Activated T-helper 2 cell treated with anti-CD3 and anti-CD28 coated beads, Interferon-gamma antibody, Interleukin-2, Interleukin-4, amounts not matched to agents 10 μg/mL and 5 μg/mL and 100 μg/mL, durations not matched to agents 14 hours and 24 hours and 36 hours (primary cell): ENCODE measurements at places on chromosomes 7 and 10.

DNA sequence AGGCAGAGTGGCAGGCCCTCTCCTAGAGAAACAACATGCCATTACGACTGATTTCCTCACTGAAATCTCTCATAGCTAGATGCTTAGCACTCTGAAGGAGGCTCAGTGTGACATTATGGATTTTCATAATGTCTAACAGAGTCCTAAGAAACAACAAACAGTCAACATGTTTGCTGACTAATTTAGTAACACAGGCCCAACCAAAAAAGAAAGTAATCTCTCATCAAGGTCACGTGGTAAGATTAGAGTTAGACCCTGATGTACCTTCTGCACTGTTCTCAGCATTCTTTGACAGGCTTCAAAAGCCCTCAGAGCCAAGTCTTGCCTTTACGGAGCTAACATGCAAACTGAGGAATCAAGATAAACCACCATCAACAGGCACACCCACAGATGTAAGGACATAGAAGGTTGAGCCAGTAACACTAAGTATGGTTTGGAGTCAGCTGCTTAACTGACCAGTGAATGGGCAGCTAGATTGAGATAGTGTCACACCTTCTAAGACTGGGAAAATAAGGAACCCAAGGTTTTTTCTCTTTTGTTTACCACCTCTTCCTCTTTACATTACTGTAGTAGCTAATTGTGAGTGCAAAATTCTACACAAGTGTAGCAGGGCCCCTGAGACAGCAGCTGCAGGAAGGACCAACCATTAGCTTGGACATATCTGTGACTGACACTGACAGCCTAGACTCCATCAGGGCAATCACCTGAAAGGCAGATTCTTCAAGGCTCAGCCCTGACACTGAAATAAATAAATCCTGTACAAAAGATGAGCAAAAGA lies 15.3 kb upstream of the KCNIP2 start:
- H3K4me1 ChIP-seq, result peaks cover 15% of the 10 kb centered on the region
- H3K27ac ChIP-seq, result peak overlapping the region; percentile 16
- peaks cover 31% of the 10 kb centered on the region for H3K36me3 ChIP-seq
- H3K27me3 ChIP-seq, result no peaks in the 10 kb centered on the region
- H3K4me3 ChIP-seq, result no peak overlapping the region

DNA sequence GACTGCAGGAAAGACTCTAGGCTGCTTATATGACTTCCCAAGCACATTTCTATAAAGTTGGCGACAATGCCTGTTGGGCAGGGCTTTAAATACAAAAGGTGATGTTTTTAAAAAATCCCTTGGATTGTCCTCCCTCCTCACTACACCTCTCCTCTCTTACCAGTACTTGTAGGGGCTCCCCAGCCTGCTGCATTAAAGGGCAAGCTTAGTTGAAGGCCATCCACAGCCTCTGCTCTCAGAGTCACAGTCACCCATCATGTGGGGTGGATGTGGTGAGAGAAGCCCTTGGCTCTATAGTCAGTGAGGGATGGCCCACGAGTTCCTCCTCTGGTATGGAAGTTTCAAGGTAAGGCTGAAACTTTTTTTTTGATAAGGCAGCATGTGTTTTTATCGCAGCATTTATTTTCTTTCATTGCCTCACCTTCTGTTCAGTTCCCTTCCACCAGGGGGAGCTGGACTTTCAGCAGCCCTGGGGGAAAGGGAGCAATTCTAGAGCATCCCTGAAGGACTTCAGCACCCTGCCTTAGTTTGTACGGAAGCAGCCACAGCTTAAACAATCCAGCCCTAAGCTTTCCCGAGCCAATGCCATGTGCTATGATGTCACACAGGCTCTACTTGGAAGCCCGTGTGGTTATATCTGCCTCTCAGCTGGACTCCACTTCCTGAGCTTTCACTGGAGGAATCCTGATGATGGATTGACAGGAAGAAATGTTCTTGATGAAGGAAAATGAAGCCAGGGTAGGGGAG lies 131.9 kb downstream of the CALCR start:
- H3K4me1 ChIP-seq, result no peaks in the 10 kb centered on the region
- H3K4me3 ChIP-seq, result no peak overlapping the region
- no peak overlapping the region for H3K27ac ChIP-seq

DNA sequence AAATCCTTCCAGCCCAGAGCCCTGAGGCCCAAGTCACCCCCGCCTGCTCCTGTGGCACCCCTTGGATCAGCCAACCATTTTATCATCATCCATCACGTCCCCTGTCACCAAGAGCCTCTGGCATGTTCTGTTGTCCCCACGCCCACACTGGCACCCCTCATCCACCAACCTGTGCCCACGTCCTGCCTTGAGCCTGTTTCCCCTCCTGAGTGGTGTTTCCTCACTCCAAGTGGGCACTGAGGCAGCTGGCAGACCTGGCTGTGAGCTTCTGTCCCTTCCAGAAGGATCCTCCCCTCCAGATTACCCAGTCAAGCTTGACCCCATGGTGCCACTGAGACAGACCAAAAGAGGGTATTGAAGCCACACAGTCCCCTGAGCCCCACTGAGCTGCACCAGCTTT lies 71.4 kb upstream of the ANTXRL start:
- H3K27me3 ChIP-seq, result no peaks in the 10 kb centered on the region
- no peak overlapping the region for H3K27ac ChIP-seq
- H3K36me3 ChIP-seq, result peaks cover 10% of the 10 kb centered on the region
- peaks cover 7% of the 10 kb centered on the region for H3K4me1 ChIP-seq

DNA sequence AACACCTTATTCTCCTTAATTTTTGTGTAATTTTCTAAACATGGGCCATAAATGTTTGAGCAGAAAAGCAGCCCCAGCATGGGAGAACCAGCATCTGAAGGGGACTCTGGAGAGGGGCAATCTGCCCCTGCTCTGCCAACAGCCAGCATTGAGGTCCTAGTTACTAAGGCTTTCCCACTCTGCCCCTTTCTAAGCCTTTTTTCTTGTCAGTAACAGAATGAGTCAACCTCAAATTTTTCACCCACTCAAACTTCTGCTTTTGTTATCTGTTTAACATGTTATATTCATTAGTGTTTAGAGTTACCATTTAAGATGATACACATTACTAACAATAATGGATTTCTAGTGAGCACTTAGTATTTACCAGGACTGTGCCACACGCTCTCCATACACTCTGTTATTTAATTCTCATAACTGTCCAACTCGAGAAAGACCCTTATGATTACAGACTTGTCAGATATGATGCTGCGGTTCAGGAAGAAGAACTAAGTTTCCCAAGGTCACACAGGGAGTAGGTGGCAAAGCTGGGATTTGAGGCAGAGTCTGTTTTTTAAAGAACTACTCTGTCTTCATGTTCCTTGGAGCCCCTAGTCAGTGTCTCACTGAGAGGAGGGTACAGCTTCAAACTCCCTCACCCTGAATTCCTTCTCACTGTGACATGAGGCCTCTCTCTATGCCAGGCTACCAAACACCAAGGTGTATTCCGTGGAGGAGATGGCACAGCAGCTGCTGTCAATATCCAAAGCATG lies 19.9 kb upstream of the GPAM start:
- DNase-seq, result no peak
- H3K27ac ChIP-seq, result peak overlapping the region; percentile 2
- no peaks in the 10 kb centered on the region for H3K36me3 ChIP-seq
- no peak overlapping the region for H3K4me3 ChIP-seq
- H3K4me1 ChIP-seq, result peaks cover 14% of the 10 kb centered on the region
- peaks cover 2% of the 10 kb centered on the region for H3K27me3 ChIP-seq

GRCh38 chr10:76303682-76304316 lies 872.4 kb downstream of the LRMDA start:
- H3K36me3 ChIP-seq, result no peaks in the 10 kb centered on the region
- DNase-seq, result no peak
- H3K4me3 ChIP-seq, result no peak overlapping the region

DNA sequence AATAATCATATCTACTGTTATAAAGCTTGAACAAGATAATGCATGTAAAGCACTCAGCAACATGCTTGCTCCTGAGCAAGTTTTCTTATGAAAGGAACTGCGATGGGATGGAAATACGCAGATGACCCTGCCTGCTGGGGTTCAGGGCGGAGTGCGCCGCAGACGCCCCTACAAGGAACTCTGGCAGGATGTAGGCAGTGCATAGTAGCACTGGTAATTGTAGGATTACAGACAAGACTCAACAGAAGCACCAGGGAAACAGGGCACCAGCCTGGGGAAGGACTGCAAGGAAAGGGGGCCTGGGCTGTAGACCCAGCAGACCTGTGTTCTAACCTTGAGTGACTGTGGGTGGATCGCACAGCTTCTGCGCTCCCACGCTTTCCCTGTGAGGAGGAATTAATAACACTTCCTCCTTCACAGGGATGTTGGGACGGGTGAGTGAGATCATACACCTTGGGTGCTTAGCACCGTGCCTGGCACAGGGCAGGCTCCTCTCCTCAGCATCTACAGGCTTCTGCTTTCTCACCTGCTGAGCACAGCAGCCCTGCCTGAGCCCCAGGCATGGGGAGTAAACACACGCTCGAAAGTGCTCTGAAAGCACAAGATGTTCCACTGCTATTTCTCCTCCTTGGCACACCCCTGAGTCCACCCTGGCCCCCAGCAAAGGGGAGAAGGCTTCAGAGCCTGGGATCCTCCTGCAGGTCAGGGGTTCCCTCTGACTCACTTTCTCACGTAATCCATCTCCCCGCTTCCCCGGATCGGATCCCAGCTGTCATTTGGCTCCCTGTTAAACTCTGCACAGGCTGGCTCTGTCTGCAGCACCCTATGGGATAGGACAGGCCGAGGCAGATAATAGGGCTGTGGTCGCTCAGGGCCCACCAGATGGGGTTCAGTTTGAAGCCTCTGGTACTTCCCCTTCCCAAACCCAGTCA lies 19.2 kb downstream of the ITPRIP start:
- no peak for DNase-seq
- no peak overlapping the region for H3K4me3 ChIP-seq
- H3K27ac ChIP-seq, result no peak overlapping the region
- H3K4me1 ChIP-seq, result peaks cover 43% of the 10 kb centered on the region
- H3K27me3 ChIP-seq, result no peaks in the 10 kb centered on the region

DNA sequence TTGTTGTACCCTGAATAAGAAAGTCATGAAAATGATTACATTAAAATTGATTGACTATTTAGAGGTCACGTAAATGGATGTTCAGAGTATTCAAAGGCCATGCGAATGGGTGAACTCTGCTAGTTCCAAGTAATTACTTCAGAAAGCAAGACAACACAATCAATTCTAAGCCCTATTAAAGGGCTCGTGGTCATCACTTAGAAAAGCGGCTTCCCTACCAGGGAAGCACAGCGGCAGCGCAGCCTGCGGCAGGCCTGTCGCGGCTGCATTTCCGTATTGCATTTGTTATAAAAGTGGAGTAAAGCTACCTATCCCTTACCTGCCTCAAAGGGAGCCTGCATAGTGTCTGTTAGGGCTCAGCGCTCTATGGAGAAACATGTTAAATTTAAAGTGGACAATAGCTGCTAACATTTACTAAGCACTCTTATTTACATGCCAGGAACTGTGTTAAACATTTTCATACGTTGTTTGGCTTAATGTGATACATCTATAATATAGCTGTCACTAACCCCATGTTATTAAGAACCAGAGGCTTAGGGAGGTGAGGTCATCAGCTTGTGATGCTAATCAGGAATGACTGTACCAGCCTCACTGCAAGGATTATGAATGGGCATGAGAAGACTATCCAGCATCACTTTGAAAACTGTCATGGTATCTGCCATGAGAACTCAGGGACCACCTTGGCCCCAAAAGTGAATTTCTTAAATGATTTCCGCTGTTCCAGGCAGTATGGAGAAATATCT lies 187.5 kb downstream of the CELF2 start:
- H3K4me1 ChIP-seq, result peaks cover 90% of the 10 kb centered on the region
- H3K27me3 ChIP-seq, result no peaks in the 10 kb centered on the region
- H3K27ac ChIP-seq, result peak overlapping the region; percentile 99
- DNase-seq, result no peak

- peaks cover 8% of the 10 kb centered on the region for H3K4me1 ChIP-seq
- peaks cover 12% of the 10 kb centered on the region for H3K27me3 ChIP-seq
- peaks cover 13% of the 10 kb centered on the region for H3K36me3 ChIP-seq
- no peak overlapping the region for H3K4me3 ChIP-seq
Measured at GRCh38 chr10:30466445-30466844, 32.5 kb downstream of the MAP3K8 start.

DNA sequence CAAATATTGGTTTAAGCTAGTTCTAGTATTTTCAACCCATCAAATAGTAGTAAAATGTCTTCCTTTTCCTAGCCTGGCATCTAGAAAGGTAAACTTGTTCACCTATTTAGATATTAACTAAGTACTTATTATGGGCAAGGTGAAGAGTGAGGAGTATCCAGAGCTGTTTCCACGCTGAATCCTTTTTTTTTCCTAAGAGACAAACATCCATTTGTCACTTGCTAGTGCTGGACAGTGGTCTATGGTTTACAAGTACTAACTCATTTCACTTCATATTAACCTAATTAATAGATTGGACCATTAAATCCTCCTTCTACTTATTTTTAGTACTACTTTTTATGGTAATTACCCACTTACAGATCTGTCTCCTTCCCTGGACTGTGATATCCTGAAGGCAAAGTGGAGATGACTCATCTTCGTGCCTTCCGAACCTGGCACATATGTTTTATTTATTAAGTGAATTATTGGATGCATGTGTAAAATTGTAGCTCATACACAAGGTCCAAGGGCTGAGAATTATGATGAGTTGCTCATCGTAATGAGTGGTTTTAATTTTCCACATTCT lies 159.6 kb upstream of the IGFBP3 start:
- no peak overlapping the region for H3K4me3 ChIP-seq
- no peak overlapping the region for H3K27ac ChIP-seq
- DNase-seq, result no peak
- H3K36me3 ChIP-seq, result no peaks in the 10 kb centered on the region
- H3K27me3 ChIP-seq, result no peaks in the 10 kb centered on the region

GRCh38 chr10:22479419-22479818 lies 134.1 kb downstream of the SPAG6 start:
- H3K4me1 ChIP-seq, result peaks cover 14% of the 10 kb centered on the region
- no peak overlapping the region for H3K27ac ChIP-seq
- no peaks in the 10 kb centered on the region for H3K36me3 ChIP-seq
- no peak overlapping the region for H3K4me3 ChIP-seq

GRCh38 chr7:157689269-157690057 lies 352.7 kb downstream of the DNAJB6 start:
- H3K4me1 ChIP-seq, result peaks cover 7% of the 10 kb centered on the region
- DNase-seq, result no peak
- H3K4me3 ChIP-seq, result peak overlapping the region; percentile 26
- H3K27me3 ChIP-seq, result peaks cover 54% of the 10 kb centered on the region
- H3K36me3 ChIP-seq, result no peaks in the 10 kb centered on the region

DNA sequence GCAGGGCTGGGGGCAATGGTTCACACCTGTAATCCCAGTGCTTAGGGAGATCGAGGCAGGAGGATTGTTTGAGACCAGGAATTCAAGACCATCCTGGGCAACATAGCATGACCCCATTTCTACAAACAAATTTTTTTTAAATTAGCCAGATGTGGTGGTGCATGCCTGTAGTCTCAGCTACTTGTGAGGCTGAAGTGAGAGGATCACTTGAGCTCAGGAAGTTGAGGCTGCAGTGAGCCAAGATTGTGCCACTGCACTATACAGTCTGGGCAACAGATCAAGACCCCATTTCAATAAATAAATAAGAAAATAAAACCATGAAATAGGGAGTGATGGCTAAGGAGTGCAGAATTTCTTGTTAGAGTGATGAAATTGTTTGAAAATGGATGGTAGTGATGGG lies 8.9 kb downstream of the GRID2IP start:
- no peaks in the 10 kb centered on the region for H3K4me1 ChIP-seq
- H3K27ac ChIP-seq, result no peak overlapping the region
- no peaks in the 10 kb centered on the region for H3K36me3 ChIP-seq
